ENCODE measurements at places on chromosomes 5 and 9. TPM values are rescaled to one million over a fixed set of nuclear protein-coding genes. Genes with fewer than 3 reads are reported as not detected.

GRCh38 chr5:387491-388265 is 55.3 kb upstream of the EXOC3 start:
- DNase-seq: no peak

DNA sequence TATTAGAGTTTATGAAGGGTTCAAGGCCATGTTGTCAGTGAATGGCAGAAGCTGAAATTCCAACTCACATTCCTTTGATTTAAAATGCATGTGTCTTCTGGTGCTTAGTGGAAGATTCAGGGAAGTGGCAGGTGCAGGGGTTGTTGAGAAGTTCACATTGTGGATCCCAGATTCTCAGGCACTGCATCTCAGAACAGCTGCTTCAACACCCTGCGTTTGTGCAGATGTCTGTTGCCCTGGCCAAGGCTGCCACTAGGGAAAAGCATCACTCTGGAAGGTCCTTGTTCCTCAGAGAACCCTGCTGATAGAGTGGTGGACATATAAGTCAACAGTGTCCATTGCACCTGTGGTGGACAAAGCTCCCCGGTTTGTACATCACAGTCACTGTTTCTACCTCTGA is 162.7 kb downstream of the PAPPA start:
- DNase-seq: no peak

TMEM232 gene
- total RNA-seq: 4.6 TPM

DNA sequence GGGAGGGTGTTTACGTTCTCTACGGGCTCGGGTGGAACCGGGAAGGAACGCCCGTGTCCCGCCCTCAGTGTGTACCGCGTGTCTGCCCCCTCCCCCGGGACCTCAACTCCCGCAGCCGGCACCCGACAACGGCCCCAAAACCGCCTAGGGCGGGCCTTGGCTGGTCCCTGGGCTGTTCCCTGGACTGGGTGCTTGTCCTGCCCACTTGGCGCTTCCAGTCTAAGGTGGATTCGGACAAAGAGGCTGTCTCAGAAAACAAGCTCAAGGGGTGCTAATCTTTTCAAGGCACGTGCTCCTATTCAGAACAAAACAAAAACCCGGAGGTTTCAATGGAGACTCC is 379 bp upstream of the CLK4 start:
- DNase-seq: no peak

DNA sequence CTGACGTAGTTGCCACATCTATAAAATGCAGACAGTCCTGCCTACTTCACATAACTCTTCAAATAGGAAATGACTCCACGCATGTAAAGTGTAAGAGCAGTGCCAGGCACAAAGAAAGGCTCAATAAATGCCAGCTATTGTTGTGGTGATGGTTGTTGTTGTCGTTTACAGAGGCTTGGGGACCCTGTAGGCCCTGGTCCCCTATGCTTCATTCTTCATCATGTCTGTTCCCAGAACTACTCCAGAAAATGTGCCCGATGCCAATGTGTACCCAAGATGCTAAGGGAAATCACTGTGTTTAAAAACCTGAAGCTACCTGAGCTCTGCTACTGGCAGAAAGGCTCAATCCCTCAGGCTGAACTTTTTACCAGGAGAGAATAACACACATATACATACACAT is 9.1 kb downstream of the SLIT3 start:
- DNase-seq: no peak

DNA sequence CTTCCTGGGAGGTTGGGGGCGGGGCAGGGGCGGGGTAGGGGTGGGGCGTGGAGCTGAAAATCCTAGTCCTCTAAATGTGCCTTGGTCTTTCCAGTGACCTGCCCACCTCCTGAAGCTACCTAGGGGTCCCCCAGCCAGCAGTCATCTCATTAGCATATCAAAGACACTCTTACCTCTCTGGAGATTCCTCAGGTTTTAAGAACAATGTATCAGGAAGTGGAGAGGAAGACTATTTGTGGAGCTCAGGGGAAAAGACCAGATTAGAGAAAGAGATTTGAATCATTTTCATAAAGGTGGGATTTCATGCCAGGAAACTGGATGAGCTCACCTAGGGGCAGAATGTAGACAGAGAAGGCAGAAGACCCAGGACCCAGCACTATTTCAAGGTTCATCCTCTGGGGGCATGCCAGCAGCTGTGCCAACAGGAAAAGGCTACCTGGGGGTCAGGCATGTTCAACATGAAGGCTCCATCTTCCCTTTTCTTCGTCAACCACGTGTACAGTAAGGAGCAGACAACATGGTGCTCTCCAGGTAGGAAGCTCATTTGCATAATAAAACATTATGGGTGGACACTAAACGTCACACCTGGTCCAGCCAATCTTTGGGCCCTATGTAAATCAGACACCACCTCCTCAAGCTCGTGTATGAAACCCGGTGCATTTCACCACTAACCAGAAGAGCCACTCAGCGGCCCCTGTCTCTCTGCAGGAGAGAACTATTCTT is 6.9 kb downstream of the GMCL2 start:
- no peak for DNase-seq

TSSK1B gene
- total RNA-seq: 2.9 TPM

Measured in umbilical cord (tissue), 2 donors.